Stimulated activated CD8-positive, alpha-beta memory T cell treated with anti-CD3 and anti-CD28 coated beads, Interleukin-7, amount 100 ng/mL, for 48 hours (primary cell): ENCODE measurements at places on chromosomes 12 and 14.
A peak's percentile ranks its signal among the peaks of the same experiment; 100 is the strongest.

GRCh38 chr14:97840159-97840558 lies 1043.0 kb downstream of the VRK1 start:
- no peak for DNase-seq

DNA sequence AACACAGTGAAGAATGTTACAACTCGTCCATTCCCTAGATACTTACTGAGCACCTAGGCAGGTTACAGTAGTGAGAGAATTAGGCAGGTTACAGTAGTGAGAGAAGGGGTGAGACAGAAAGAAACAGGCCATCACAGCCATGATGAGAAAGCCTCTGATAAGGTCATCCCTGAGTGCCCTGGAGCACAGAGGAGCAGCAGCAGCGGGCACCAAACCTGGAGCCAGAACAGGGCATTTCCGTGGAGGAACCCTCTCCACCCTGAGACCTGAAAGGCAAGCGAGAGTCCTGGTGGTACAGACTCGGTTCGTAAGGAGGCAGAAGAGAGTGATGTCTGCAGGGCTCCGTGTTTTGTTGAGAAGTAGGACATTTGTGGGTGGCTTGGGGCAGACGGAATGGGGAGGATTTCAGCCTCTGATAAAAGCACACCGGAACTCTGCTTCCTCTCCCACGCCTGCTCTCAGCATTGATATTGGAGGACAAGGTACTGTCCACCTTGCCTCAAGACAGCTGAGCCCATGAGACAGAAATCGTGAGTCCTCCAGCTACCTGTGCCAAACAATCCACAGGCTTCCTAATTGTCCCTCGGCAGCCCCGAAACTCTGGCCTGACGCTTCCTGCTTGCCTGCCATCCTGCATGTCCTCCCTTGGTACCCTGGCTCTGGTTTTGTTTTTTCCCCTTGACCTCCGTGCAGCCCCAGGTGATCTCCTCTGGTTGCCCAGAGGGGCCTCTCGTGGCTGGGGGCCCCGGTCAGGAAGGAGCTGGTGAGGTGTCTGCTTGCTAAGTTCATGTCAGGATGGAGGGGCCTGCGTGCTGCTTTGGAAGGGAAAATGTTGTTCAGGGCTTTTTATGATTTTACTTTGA lies 136.1 kb downstream of the GCH1 start:
- no peak for DNase-seq

GRCh38 chr12:100114574-100114973 lies 28.1 kb downstream of the BLTP3B start:
- DNase-seq: no peak

GRCh38 chr14:94180655-94181271 lies 6.6 kb downstream of the PPP4R4 start:
- DNase-seq: no peak

DNA sequence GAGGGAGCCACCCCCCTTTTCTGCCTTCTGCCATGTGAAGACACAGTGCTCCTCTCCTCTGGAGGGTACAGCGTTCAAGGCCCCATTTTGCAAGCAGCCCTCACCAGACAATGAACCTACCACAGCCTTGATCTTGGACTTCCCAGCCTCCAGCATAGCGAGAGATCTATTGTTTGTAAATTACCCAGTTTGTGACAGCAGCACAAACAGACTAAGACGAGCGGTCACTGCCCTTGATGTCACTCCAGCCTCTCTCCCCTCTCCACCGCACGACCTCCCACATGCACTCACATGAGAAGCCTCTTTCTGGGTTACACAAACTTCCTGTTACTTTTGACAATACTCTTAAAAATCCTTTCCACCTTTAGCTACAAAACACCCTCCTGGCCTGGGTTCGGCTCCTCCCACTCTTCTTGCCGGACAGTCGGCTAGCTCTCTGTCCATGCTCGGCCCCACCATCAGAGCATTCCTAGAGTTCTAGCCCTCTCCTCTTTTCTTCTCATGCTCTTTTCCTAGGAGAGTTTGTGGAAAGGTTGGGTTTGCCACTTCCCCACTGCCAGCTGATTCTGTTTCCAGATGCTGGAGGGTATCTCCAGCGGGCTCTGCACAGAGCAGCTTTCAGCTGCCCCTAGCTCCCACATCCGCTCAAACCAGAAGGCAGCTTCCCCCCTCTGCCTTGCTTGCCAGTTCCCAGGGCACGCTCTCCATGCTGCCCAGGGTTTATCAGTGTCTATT lies 124.3 kb downstream of the FOXN3 start:
- DNase-seq: no peak

GRCh38 chr12:64027311-64027710 lies 182.8 kb downstream of the SRGAP1 start:
- DNase-seq: no peak

- no peak for DNase-seq
These were observed 131.5 kb downstream of the KCNK10 start for GRCh38 chr14:88191605-88192004.

DNA sequence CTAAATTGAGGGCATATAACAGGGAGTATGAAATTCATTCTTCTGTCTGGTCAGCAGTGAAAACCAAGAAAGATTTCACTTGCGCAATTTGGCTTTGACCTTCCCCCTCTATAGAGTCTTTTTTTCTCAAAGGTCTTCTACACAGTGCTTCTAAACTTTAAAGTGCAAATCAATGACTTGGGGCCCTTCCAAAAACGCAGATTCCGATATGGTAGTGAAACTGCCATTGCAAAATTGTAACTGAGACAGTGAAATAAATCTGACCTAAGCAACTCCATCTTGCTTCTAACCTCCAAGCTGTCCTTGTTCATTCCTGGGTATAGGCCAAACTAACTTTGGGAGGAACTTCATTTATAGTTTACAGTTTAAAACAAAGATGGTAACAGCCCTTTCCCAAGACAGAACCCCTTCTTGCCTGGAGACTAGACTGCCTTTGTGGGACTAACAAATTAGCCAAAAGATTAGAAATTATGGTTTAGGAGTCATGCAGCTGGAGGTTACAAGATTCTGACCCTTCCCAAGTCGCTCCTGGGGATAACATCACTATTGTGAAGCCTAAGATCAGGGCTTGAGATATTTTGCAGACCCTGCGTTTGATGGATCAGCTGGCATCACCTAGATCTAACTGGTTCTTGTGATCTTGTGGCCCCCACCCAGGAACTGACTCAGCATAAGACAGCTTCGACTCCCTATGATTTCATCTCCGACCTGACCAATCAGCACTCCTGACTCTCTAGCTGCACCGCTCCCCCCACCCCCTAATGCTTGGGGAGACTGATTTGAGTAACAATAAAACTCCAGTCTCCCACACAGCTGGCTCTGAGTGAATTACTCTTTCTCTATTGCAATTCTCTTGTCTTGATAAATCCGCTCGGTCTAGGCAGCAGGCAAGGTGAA lies 5.0 kb downstream of the SLC25A21 start:
- no peak for DNase-seq

DNA sequence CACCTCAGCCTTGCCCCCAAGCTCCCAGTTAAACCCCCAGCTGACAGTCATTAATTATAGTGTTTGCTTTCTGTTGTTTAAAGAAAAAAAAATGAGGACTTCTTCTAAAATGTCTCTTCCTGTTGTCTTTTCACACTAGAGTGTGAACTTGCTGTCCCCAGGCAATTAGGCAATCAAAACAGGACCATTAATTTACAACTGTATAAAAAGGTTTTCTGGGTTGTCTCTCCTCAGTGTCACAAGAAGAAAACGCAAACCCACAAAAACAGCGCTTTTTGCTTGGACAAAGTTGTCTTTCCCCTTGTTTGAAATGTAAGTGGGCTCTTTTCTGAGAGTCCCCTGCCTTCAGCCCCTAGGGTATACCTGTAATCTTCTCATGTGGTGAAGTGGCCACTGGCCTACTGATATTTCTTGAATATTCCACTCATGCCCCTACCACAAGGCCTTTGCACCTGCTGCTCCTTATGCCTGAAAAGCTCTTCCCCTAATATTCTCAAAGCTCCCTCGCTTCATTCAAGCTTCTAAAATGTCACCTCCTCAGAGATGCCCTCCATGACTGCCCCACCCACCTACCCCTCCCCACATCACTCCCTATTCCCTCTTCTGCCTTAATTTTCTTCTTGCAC lies 158.9 kb upstream of the PWP1 start:
- DNase-seq: no peak

GRCh38 chr12:125194163-125194773 lies 129.0 kb downstream of the AACS start:
- no peak for DNase-seq

- no peak for DNase-seq
These were observed 168.1 kb downstream of the BCAT1 start for GRCh38 chr12:24780697-24781368.

- DNase-seq: peak; percentile 28
These were observed 138.7 kb downstream of the TTC7B start for GRCh38 chr14:90677484-90678050.

GRCh38 chr12:127925971-127926370 lies 341.0 kb upstream of the TMEM132C start:
- no peak for DNase-seq

GRCh38 chr14:75967866-75968265 lies 13.9 kb downstream of the TGFB3 start:
- no peak for DNase-seq

- DNase-seq: no peak
These were observed 44.5 kb upstream of the AMN1 start for GRCh38 chr12:31773223-31773750.

- no peak for DNase-seq
These were observed 8.7 kb downstream of the LRP1-AS start for GRCh38 chr12:57138526-57139272.

GRCh38 chr12:20268121-20268732 lies 100.1 kb upstream of the PDE3A start:
- no peak for DNase-seq

GRCh38 chr12:65308601-65309071 lies 30.2 kb downstream of the MSRB3 start:
- no peak for DNase-seq

DNA sequence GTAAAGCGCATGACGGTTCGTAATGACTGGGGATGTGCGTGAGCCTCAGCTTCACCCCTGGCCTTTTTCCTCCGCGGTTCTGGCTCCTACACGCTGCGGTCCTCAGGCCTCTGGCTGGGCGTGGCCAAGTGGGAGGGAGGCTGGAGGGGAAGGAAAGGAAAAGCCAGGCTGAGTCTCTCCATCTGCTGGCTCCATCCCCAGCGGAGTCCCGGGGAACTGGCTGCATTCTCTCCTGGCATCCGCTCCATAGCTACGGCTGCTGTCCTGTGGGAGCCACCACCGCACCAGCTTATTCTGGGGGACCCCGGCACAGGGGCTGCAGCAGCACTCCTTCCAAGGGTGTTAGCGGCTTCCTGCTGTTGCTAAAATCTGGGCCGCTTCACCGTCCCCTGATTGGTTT lies 68.2 kb upstream of the SLC24A4 start:
- DNase-seq: no peak

DNA sequence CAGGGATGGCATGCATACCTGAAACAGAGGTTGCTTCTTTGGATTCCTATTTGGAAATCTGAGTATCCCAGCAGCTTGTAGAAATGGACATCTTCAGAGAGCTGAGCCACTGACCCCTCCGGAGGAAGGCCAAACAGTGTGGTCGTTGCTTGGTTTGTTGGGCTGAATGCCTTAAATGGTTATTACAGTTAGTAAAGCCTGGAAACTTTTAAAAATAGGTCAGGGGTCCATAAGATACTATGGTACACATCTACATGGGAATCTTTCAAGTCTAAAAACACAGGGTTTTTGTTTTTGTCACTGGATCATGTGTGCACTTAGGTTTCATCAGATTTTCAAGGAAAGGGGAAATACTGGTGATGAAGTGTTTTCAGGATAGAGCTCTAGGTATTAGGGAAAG lies 7.7 kb downstream of the DYRK2 start:
- no peak for DNase-seq

- no peak for DNase-seq
These were observed 44.6 kb upstream of the FAR2 start for GRCh38 chr12:29104516-29104915.

- no peak for DNase-seq
These were observed 113.0 kb upstream of the NTF3 start for GRCh38 chr12:5318874-5319273.

DNA sequence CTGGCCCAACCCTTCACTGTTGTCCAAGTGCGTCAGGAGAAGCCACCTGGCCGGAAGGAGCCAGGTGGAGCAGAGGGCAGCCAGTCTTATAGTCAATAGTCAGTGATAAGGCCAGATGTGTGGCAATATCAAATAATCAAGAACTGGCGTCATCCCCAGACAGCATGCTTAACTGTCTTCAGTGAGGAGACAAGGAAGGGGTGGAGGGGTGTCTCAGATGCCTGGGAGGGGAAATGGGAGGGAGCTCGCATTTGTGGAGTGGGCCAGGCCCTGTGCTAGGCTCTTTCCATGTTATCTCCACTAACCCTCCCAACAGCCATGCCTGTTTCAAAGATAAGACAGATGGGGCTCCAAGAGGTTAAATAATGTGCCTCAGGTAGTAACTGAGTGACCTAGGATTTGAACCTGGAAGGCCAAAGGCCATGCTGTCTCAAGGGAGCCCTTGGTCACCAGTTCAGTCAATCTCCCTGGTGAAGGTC lies 48.9 kb upstream of the FOS start:
- no peak for DNase-seq

DNA sequence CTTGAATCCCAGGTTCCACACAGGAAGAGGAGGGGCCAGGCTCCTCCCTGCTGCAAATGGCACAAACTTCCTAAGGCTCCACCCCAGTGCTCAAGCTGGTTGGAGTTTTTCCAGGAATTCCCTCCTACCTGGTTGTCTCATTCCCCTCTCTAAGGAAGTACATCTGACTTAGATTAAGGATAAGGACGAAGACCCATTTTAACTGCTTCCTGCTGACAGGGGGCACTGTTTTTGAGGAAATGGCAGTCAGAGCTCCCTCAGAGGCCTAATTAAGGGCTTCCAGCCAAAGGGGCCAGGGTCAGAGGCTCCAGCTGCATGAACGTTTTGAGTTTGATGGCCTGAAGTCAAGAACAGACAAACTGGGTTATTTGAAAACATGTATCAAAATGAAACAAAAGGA lies 1084.7 kb downstream of the SLC6A15 start:
- DNase-seq: no peak

GRCh38 chr14:87830443-87831096 lies 162.4 kb downstream of the GALC start:
- no peak for DNase-seq

DNA sequence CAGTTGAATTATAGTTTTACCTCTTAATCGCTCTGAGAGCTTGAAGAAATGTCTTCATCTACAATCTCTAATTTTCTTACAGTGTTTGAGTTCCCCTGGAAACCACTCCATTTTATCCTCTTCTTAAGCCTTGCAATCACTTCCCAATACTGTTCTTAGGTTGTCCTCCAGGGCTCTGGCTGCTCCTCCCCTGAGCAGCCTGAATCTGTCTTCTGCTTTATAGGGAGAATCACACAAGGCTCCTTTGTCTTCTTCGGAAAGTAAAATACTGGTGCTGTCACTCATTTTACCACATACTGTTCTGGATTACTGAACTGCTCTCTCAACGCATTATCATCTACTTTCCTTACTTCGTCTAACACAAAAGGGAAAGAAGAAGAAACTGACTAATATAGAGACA lies 133.7 kb downstream of the MDGA2 start:
- no peak for DNase-seq

DNA sequence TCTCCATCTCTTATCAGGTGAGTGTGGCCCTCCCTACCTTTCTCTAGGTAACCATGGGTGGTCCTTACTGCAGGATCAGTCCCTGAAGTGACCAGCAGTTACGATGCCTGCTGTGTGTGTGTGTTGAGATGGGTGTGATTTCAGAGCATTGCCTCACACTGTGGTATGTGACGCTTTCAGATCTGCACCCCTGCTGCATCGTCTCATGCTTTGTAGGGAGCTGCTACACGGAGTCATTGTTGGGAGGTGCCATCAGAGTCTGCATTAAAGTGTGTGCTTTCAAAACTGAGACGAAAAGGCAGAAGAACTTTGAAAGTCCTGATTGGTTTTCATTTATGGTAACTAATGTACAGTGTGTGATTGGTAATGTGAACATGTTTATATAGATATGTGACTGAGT lies 150.5 kb downstream of the PELI2 start:
- DNase-seq: no peak
